Anterior cingulate cortex (tissue), 58 donors: ENCODE measurements at places on chromosomes 12 and 14.

DNA sequence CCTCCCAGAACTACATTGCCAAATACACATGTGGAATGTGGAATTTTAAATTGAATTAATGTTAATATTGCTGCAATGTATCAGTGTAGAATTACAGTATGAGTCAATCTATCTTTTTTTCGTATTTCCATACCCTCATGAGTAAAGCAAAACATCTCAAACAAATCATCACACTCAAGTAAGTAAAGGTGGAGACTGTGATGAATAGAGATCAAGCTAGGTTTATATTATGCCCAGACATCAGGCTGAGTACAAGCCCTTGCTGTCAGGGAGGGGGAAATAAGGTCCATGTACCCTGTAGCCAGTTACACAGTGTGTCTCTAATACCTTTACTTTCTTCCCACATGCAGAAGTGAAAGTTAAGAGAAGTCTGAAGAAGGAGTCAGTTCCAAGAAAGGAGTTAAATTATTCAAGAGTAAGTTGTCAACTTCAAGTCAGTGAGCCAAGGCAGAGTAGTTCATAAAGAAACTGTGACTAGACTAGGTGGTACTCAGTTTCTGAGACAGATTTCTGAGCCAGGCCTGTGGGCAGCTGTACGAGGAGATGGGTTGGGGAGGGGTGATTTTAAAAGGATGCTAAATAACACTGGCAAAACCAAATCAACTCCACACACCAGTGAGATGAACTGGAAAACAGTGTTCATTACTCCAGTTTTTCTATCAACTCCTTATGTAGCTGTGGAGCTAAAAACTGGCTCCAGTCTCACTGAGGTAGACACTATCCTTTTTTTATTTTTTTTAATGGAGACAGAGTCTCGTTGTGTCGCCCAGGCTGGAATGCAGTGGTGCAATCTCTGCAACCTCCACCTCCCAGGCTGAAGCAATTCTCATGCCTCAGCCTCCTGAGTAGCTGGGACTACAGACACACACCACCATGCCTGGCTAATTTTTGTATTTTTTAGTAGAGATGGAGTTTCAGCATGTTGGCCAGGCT lies 23.8 kb upstream of the STK38L start:
- no peak for DNase-seq

GRCh38 chr14:23299986-23300686 lies 2.5 kb downstream of the PPP1R3E start:
- no peak for DNase-seq

GRCh38 chr14:104283197-104284106 lies 145.1 kb downstream of the KIF26A start:
- DNase-seq: no peak

DNA sequence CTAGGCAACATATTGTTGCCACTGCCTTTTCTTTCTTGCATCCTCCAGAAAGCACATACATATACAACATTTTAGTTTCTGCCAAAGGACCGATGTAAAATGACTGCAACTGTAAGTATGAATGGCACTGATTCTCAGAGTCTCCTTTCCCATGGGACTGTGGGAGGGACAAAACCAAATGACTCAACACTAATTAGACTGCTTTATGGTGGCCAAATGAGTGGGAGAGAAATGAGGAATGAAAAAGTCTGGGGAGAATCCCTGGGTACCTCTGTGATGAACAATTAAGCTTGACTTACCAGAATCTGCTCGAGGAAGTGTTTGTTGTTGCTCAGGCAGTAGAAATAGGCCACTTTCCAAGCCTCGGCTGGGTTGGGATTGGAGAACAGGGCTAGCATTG lies 10.1 kb downstream of the ZFYVE26 start:
- no peak for DNase-seq

GRCh38 chr14:44961151-44961553 lies 595 bp downstream of the KLHL28 start:
- DNase-seq: no peak

DNA sequence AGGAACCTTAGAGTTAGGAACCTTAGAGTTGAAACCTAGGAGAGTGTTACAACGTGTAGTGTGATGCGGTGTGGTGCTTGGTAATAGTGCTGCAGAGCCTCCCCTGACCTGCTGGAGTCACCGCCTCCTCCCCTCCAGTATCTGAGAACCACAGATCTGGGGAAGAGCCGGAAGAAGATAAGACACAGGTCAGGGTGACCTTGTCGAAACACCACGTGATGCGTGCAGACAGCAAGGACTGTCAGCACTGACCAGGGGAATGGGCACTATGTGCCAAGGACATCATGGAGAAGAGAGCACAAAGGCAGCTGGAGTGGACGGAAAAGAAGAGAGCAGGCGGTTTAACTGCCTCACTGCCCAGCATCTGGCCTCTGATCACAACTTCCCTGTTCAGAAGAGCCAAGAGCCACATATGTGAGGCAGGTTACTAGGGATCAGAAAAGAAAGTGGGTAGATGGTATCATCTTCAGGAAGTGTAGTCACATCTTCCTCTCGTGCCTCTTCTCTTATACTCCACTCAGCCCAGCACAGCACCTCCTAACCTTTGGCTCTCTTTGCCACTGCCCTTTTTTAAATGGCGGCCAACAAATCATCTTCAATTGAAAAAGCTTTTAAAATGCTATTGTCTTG lies 93.7 kb downstream of the TESC start:
- DNase-seq: no peak

GRCh38 chr12:47819138-47819895 lies 386 bp downstream of the HDAC7 start:
- peak; percentile 35 for DNase-seq

- no peak for DNase-seq
These were observed 24.5 kb downstream of the LRTM2 start for GRCh38 chr12:1844661-1845409.

DNA sequence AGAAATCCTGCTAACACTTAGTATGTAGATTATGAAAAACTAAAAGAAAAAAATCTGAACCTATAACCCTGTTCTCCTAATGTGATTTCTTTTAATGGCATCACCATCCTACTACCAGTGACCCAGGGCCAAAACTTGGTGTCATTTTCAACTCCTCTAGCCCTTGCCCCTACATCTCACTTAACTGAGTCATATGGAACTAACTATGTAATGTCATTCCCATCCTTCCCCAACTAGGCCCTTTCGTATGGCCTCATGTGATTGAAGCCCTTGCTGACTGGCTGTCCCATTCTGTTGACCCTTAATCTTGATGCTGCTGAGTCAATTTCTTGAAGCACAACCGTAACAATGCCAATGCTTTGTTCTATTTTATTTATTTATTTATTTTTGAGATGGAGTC lies 7.6 kb downstream of the DMAC2L start:
- no peak for DNase-seq

DNA sequence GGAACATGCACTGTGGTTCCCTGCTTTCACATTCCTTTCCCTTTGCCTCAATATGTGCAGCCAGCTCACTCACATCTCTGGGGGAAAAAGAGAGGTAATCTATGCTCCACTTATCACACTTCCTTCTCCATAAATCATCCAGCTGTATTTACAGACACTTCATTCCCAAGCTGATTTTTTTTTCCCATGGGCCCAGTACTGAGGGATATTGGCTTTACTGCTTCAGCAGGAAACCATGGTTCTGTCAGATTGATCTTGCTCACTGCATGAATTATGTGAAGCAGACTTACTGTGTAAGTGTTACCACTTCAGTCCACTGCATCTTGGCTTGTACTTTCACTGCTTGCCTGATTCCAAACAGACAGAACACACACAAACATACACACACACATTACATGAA lies 555.6 kb downstream of the CCER1 start:
- DNase-seq: no peak

DNA sequence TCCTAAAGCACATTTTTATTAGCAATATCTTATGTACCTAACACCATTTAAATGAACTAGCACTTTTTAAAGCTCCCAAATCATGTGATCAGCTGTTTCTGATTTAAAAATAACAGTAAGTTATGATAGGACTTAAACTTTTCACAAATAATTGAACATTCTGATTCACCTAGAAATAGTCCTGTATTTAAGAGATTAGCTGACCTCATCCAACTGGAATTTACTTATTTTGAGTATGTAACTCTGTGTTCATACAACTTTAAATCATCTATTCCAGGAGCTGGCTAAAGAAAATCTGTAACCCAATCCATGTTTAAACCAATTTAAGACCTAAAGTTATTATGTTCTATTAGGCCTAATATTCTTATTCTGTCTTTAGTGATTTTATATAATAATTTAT lies 184.3 kb downstream of the CCDC91 start:
- no peak for DNase-seq

DNA sequence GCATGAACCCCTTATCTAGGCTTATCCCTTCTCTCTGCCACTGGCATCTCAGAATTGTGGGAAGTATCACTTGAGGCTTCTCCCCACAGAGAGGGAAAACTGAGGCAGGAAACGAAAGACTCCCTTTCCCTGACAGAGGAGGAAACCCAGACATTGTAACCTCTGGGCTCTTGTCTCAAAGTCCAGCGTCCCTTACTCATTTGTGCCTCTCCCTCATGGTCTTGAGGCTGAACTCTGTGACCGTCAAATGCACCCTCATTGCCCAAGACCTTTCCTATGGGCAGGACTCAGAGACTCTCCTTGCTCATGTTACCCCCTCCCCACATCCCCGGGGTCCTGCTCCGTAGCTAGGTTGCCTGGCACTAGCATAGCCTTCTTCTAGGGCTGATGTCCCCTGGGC lies 3.8 kb downstream of the CACNB3 start:
- no peak for DNase-seq

- no peak for DNase-seq
These were observed 219.7 kb downstream of the SLC25A21 start for GRCh38 chr14:36952689-36953088.

DNA sequence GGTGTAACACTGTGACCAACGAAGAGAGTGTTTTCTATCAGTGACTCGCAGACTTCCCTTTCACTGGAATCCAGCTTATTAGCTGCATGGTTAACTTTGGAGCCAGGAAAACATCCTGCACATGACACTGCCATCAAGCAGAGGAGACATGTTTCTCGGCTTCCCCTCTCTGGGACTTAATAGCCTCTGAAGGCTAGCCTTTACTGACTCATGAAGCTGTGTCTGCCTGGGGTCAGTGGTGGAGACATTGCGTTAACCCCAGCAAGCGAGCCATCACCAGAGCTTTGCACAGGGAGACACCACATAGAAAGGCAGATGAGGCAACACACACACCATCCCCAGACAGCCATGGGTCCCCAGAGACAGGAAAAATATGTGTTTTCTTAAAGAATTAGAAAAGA lies 126.9 kb upstream of the PRICKLE1 start:
- DNase-seq: no peak

DNA sequence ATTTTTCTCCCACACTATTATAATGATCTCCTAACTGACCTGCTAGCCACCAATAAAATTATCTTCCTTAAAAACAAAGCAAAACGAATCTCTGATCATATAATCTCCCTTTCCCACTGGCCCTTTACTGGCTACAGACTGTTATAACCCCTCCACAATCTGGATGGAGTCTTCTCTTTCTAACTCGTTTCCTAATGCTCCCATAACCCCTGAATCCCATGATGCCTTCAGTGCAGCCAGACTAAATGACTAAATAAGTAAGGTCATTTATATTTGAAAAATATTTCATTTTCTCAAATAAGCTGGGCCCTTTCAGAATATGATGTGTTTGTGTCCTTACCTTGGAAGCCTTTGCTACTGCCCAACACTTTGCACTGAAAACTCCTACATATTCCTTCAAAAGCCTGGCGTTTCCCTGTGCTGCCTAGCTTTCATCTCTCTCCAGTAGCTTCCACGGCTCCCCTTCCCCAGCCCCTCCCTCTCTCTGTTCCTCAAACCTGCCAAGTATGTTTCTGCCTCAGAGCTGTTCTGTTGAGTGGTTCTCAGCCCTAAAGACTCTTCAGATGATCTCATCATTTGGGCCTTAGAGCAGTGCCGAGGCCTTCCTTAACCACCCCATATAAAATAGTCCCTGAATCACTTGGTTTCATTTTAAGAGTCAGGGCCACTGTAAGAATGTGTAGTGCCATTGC lies 91.7 kb downstream of the MYRFL start:
- no peak for DNase-seq

DNA sequence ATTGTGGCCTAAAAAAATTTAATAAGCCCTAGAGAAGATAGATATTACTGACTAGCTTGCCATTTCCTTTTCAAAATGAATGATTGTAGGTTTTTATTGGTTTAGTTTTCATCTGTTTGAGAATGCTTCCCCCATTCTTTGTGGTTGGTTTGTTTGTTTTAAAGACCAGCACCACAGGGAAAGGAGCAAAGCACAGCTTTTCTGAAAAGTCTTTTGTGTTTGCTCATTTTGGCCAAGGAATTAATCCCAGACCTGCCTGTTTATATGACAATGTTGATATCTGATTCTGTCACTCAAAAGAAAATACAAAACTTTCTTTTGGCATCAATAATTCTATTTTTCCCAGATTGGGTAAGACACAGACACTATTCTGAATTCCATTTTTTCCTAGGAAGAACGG lies 312.5 kb upstream of the FLRT2 start:
- DNase-seq: no peak

- no peak for DNase-seq
These were observed 57.9 kb downstream of the OTX2 start for GRCh38 chr14:56752428-56752827.

- no peak for DNase-seq
These were observed 40.6 kb downstream of the ATF7 start for GRCh38 chr12:53585448-53586125.

GRCh38 chr14:64948612-64949210 lies 6.2 kb upstream of the GPX2 start:
- DNase-seq: no peak

GRCh38 chr14:83356080-83356479 lies 1822.4 kb upstream of the SEL1L start:
- DNase-seq: no peak

DNA sequence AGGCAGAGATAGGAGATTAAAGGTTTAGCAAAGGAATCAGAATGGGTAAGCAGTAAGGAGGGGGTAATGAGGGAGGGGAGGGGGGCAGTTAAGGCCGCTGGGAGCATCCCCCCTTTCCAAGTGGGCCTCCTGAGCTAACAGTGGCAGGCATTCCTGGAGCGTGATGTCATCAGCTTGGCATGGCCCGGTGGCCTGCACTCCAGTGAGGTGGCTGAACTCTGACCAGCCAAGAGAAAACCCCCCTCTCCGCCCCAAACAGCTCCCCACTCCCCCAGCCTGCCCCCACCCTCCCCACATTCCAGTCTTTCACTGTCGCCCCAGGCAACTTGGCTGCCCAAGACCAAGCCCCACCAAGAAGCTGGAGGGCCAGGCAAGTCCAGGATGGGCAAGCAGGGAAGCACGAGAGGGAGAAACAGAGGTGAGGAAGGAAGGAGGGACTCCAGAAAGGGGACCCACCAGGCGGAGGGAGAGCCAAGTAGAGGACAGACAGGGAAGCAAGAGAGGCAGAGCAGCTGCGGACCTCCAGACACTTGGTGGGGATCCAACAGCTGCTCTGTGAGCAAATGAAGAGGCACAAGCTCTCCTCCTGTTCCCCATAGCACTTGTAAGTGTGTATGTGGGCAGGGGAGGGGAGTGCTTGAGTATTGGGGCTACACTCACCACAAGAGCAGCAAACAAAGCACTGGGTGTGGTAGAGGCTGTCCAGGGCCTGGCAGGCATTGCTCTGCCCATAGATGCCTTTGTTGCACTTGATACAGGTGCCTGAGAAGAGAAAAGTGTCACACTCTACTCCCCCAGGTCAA lies 4.5 kb downstream of the AJUBA start:
- DNase-seq: no peak
